Activated CD8-positive, alpha-beta memory T cell treated with anti-CD3 and anti-CD28 coated beads for 48 hours (primary cell): ENCODE measurements at places on chromosomes 13 and 19.

GRCh38 chr19:45094137-45094536 lies 1.2 kb downstream of the PPP1R37 start:
- DNase-seq: no peak

- DNase-seq: no peak
These were observed 140.4 kb downstream of the TEX29 start for GRCh38 chr13:111460548-111461444.

- no peak for DNase-seq
These were observed 28.4 kb downstream of the KDM4B start for GRCh38 chr19:4997297-4997696.

GRCh38 chr13:50580684-50581305 lies 262.7 kb downstream of the DLEU7 start:
- no peak for DNase-seq

DNA sequence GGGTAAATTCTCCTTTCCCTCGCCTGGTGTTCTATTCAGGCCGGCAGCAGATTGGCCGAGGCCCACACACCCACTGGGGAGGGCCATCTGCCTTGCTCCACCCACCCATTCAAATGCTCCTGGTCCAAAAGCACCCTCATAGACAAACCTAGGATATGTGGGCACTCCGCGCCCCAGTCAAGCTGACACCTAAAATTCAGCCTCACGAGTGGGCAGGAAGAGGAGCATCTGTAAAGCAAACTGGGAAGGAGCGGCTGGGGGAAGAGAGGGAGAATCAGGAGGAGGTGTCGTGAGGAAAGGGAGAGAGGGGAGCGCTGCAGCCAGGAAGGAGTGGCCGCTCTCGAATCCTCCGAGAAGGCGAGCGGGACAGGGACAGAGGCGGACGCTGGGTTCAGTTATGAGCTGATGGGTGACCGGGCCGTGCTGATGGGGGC lies 136.9 kb downstream of the USP12 start:
- no peak for DNase-seq

DNA sequence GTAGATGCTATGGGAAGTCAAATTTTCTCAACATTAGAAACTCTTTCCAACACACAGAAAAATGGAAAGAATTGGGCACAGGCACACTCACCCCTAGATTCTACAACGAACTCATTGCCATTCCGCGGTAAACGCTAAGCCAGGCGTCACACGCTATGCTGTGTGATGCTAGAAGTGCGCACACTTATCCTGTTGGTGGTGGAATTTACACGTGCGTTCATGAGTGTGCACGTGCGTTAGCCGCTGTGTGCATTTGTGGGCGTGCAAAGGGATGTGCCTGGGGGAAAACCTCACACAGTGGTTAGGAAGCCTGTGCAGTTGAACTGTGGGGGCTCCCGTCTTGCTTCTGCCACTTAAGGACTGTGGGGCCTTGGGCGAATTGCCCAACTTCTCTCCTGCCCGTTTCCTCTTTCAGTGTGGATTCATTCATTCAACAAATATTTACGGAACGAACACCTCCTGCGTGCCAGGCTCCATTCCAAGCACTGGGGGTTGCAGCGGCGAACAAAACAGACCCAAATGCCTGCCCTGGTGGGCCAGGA lies 7.7 kb downstream of the NFILZ start:
- no peak for DNase-seq

GRCh38 chr13:107466326-107467099 lies 748.8 kb downstream of the LIG4 start:
- DNase-seq: no peak

DNA sequence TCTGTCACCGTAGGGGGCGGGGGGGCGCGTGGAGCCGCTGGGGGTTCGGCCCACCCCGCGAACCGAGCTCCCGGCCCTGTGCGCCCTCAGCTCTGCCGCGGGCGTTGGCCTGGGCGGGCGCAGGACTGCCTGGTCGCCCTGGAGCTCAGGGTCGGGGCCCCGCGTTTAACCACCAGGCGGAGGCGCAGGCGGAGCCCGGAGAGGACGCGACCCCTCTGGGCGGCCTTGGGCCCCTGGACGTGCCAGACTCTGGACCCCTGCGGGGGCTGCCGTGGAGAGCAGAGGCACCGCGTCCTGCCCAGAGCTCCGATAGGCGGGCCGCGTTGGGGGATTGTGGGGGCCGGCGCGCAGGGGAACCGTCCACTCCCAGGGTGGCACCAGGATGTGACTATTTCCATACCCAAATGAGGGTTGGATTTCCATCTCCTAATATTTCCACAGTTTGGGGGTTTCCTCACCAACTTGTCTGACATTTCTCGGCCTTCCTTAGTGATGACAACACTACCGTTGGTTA lies 13.0 kb upstream of the USP29 start:
- DNase-seq: no peak

GRCh38 chr19:39211731-39212374 lies 7.8 kb upstream of the SYCN start:
- DNase-seq: no peak

DNA sequence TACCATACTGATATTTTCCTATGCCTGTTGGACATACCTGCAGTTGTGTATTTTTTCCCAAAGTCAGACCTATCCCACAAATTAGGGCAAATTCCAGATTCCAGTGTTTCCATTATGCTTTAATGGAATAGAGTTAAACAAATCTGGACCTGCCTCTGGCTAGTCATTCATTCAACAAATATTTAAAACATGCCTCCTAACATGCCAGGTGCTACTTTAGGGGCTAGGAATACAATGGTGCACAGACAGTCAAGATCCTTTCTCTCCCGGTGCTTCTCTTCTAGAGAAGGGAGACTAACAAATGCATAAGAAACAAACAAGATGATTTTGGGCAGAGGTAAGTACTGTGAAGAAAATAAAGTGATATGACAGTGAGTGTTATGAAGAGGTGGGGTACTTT lies 7.5 kb upstream of the WDFY2 start:
- no peak for DNase-seq

GRCh38 chr19:46303691-46304397 lies 7.0 kb downstream of the HIF3A start:
- no peak for DNase-seq

DNA sequence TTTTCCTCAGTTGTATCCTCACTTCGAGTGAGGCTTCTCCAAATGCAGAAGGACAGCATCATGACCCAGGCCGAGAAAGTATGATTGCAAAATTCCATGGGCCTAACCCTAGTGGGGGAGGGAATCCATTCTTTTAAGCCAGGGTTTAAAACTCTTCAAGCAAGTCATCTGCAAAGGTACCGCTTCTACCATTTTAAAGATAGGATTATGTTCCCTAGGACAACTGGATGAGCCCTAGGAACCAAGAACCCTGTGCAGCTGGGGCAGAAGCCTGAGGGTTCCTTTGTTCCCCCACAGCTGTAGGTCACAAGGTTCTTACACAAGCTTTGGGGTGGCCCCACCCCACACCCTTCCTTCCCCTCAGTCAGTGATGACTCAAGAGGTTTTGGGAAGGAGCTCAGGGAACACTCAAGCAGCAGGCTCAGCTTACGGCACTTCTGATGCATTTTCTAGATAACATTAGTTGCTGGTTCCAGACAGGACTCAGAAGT lies 13.5 kb downstream of the ARL11 start:
- DNase-seq: no peak

- no peak for DNase-seq
These were observed 83.4 kb downstream of the ATP8A2 start for GRCh38 chr13:25455146-25455545.

DNA sequence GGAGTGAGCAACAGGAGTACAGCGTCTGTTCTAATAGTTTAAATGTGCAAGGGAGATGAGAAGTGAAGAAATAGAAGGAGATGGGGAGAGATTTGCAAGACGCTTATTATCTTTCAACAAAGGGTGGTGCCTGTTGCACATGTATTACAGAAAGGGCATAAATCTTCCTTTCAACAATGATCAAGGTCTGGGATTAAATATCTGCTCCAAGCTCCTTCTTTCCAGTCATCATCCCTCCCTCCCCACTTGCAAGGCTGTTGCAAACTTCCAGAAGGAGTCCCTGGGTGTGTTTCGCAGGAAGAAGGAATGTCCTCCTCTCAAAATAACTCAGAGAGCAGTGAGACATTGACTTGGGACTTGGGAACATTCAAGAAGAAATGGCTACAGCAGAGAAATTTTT lies 63.5 kb upstream of the MYCBP2 start:
- no peak for DNase-seq
